Forelimb muscle (tissue), 1 donor: ENCODE measurements at places on chromosomes 2 and 18.

DNA sequence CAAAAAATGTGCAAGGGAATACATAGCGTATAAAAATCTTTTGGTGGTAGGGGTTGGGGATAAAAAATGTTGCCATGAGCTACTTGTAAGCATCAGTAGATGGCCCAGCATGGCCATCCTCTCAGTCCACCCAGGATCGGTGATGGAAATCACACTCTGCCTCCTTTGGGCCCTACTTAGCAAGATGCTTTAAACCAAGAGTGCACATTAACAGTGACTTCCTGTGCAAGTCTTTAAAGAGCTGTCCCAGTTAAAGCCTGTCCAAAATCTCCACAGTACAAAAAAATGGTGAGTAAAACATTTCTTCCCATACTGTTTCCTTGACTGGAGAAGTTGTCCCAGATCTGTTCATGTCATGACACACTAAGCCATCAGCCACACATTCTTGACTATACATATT, 18.0 kb downstream of the ANKRD44 start:
- DNase-seq = no peak

- no peak for DNase-seq
Measured at GRCh38 chr2:111698743-111699554, 185.0 kb downstream of the ANAPC1 start.

DNA sequence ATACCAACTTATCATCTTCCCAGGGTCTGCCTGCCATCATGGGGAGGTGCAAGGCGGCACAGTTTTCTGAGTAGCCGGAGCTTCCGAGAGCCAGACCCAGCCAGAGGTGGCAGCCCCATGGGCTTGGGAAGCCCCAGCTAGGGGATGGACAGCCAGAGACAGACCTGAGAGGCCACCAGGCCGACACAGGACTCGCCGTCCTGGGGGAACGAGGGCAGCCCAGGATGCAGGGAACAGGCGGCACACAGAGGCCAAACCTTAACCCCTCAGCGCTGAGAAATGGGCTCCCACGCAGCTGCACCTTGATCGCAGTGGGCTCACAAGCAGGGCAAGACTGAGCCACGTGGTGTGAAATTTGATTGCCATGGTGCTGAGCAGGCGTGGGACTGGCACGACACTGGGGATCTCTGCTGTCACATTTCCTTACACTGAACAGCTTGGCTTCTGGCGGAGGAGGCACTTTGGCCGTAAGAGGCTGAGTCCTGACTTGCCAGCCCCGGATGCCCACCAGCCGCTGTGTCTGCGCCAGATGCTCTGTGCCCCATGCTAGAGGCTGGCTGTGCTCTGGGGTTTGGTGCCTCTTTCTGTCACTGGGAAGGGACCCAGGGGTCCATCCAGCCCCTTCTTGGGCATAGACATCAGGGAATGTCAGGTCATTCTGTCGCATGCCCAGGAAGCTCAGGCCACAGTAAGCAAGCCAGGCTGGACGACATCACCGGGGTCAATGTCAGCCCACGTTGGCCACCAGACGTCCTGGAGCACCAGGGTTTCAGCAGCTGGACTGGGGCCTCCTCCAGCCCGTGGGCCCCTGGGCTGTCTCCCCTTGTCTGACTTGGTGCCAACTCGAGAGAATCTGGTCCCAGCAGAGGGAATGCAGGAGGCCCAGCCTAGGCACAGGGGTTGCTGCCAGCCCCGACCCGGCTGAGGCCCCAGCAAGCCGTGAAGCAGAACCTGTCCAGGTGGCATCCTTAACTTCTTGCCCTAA, 312.1 kb upstream of the MYT1L start:
- no peak for DNase-seq

DNA sequence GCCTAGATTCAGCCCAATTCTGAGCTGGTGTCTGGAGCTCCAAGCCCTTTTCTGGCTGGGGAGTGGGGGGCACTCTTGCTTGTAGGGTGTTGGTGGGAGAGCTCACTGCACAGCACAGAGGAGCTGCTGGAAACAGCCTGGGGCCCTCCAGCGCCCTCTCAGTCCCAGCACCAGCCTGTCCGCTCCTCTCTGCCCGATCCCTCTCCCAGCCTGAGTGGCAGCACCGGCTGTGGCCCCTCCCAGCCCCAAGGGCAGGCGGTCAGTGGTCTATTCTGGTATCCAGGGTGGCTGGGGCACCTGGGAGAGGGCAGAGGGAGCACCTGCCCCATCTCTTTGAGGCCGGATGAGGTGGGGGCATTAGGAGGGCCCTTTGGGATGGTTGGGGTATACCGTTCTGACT, 13.2 kb upstream of the DES start:
- no peak for DNase-seq

GRCh38 chr2:21993002-21993401, 869.2 kb downstream of the TDRD15 start:
- no peak for DNase-seq

- no peak for DNase-seq
Measured at GRCh38 chr2:199704358-199705238, 146.4 kb downstream of the FTCDNL1 start.

DNA sequence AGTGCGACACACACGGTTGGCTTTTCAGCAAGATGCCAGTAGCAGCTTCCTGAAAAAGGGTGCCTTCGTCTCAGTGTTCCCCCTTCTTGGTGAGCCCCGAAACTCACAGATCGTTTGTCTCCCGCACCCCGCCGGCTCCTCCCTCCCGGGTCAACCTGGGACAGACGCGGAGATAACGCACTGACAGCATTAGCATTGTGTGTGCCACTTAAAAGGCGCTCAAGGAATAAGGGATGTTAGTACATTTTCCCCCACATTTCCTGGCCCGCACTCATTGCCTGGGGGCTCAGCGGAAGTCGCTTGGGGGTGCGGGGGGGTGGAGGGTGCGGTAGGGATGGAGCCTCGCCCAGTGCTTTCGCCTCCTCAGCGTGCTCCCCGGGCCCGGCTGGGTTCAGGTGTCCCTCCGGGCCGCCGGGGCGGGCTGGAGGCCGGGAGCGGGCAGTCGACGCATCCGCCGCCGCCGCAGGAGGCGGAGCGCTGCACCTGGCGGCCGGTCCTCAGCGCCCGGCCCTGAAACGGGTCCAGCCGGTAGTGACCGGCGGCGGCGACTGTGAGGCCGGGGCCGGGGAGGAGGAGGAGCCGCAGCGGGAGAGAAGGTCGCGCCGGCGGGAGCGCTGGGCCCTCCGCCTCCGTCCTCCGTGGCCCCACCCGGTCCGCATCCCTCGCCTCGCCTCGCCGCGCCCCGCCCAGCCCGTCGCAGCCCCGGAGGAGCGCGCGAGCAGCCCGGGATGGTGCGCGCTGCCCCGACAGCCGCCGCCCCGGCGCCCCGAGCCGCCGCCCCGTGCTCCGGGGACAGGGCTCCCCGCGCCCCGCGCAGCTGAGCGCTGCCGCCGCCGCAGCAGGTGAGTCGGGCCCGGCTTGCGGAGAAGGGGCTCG, at the start of gene MFSD6:
TSS of gene MFSD6 (plus strand) at position 694 of the 876 bp plus-strand sequence. CDS start 27,675 bp downstream, outside the sequence.
- no peak for DNase-seq

- DNase-seq = peak; percentile 13
Measured at GRCh38 chr2:29223851-29224692, 108.9 kb downstream of the CLIP4 start.

GRCh38 chr2:128464456-128464855, 145.8 kb upstream of the HS6ST1 start:
- no peak for DNase-seq

DNA sequence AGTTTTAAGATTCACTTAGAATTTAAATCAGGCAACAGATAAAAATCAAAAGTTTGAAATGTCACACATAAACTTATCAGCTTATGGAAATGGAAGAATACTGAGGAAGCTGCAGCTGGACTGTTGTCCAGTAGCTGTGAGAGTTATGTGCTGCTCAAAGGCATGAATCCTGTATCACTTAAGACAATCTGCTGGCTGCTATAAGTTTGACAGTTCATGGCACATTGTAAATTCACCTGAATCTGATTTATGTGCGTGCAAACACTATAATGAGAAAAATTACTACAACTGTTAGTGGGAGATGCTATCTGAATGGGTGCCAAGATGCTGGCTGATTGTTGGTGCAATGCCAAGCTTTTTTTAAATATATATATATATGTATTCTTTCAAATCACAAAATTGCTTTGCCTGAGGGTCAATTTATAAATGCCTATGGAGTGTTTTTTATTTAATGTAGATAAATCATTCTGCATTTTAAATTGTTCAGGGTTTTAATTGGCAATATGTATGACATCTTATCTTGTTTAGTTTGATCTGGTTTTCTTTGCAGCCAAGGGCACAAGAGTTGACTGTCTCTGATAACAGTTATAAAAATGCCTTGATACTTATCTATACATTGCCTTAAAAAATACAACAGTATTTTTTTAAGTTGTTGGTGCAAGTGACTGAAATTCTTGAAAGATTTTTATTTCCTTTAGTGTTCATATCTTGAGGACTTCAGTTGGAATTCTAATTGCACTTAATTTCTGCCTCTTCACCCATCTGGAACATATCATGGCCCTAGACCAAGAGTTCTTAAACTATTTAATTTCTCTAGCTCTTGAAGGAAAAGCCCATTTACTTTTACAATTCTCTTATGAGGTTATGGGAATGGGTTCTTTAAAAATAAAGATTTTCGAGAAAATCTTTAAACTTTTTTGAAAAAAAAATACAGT, 48.7 kb downstream of the CAVIN2 start:
- no peak for DNase-seq

GRCh38 chr2:200667413-200667812, 81.6 kb downstream of the AOX1 start:
- no peak for DNase-seq

DNA sequence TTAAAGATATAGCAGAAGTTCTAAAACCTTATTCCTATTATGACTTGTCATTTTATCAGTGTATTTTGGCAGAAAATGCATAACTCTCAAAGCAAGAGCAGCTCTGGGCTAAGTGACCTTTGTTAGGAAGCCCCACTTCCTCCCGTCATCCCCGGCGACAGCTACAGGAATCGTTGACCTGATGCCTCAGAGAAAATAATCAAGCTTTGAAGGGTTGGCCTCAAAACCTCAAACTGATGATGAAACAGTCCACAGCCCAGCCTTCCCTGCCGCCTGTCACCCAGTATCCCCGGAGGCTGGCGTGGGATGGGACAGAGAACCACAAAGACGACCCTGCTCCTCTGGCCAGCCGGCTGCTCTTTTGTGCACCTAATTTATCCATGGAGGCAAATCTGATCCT, 65.3 kb downstream of the KCNF1 start:
- DNase-seq = no peak

DNA sequence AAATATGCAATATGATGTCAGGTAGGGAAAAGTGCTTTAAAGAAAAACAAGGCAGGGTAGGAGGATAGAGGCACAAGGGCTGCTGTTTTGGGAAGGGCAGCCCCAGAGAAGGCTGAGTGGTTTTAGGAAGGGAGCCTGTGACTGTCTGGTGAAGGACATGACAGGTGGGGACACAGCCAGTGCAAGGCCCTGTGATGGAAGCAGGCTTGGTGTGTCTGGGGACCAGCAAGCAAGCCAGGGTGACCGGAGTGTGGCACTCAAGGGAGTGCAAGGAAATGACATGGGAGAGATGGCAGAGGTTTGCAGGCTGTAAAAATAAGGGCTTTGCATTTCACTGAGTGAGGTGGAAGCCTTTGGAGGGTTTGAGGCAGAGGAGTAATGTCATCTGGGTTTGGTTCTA, 62.0 kb downstream of the LTBP1 start:
- no peak for DNase-seq

GRCh38 chr2:236012155-236012554, 156.0 kb downstream of the GBX2 start:
- no peak for DNase-seq

GRCh38 chr2:100206731-100207255, 64.4 kb upstream of the AFF3 start:
- no peak for DNase-seq

GRCh38 chr2:228094377-228094921, 87.0 kb downstream of the SPHKAP start:
- DNase-seq = no peak

- no peak for DNase-seq
Measured at GRCh38 chr18:11034884-11035283, 114.5 kb downstream of the PIEZO2 start.

GRCh38 chr2:127342101-127342500, 45.7 kb downstream of the MAP3K2 start:
- DNase-seq = no peak

DNA sequence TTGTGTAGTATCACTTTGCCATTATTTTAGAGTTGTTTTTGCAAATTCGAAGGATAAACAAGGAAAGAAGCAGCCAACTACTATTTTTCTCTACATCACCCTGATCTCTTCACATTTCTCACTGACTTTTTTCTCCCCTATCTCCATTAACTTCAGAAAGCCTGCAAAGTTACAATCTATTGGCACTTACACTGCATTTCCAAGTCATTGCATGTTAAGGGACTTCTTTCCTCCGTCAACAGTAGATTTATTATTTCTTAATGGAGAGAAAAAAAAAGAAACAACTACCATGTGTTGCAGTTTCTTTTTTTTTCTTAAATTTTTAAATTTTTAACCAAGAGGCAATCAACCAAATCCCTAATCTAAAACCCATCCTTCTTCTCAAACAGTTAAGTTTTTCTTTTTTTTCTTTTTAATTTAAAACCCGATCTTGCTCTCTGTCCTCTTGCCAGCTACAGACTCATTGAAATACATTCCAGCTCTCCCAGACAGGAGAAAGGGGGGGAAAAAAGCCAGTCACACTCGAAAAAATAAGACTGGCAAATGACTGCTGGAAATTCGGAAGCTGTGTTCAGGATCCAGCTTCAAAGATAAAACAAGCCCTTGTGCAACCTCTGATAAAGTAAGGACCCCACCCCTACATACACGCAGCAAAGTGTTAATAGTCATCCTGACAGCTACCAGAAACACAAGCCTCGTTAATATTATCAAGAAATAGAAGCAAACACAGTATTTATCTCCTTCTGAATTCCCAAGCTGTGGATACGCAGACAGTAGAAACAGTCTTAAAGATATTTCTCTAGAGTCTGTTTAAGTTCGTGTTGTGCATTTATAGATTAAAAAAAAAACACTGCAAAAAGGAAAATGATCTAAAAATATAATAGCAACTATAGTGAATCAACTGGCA, 1.3 kb downstream of the LRRTM4 start:
- no peak for DNase-seq

DNA sequence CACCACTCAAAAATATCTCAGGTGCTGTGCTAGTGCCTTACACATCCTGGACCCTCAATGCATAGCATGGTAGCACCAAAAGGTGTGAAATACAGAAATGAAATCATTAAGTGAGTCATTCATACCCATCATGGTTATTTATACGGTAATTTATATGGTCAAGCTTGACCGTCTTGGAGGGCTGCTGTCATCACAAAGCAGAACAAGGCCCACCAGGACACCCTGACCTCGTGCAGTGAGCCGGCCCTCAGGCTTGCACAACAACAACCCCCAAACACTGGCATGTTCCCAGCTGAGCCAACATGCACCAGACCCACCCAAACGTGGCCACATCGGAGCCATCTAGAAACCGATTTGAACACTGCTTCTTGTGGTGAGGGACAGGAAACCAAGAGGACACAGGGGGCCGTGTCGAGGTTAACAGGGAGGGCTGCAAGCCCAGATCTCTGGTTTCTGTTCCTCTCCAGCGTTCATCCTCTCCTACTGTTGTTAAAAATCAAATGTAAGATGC, 378.5 kb upstream of the ID2 start:
- DNase-seq = no peak
